ENCODE measurements at places on chromosomes 11 and 22. TPM values are rescaled to one million over a fixed set of nuclear protein-coding genes. Genes with fewer than 3 reads are reported as not detected.

CCDC81 gene
- 2.6 TPM for total RNA-seq

FOLR2 gene
- total RNA-seq: not detected

FGF19 gene
- not detected for total RNA-seq

TMEM126A gene
- total RNA-seq: 60.3 TPM

MRPL21 gene
- total RNA-seq: 87.1 TPM

BAIAP2L2 gene
- 1.1 TPM for total RNA-seq

ESAM gene
- 0.36 TPM for total RNA-seq

SCUBE2 gene
- total RNA-seq: 0.61 TPM

All from activated naive CD4-positive, alpha-beta T cell treated with anti-CD3 and anti-CD28 coated beads, Interleukin-2, amount 50 U/mL, for 72 hours (primary cell).